ENCODE measurements at places on chromosomes 11 and 22.

GRCh38 chr22:25013607-25014006 is 61.1 kb downstream of the KIAA1671 start:
- no peak for DNase-seq

DNA sequence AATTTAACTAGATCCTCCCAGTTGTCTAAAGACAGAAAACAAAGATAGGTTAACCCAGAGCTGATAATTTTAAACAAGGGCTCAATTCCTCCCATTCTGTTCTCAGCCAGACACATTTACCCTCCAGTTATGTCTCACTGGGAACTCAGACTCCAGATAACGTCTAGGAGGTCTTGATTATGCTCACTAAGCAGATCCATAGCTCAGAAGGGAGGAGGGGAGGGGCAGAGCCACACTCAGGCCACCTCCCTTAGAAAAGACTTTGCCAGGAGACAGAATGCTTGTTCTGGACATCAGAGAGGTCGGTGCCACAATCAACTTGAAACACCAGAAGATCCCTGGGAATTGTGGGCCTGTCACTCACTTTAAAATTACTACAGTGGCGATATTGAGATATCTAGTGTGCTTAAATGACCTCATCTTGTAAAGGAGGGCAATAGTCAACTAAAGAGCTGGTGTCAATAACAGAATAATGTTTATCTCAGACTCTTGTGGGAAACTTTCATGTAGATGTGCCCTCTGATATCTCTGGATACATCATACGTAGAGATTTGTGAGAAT is 29.8 kb upstream of the SLC25A1 start:
- no peak for DNase-seq

- DNase-seq = peak; percentile 53
These were observed 25.3 kb downstream of the DUSP8 start for GRCh38 chr11:1546536-1547466.

DNA sequence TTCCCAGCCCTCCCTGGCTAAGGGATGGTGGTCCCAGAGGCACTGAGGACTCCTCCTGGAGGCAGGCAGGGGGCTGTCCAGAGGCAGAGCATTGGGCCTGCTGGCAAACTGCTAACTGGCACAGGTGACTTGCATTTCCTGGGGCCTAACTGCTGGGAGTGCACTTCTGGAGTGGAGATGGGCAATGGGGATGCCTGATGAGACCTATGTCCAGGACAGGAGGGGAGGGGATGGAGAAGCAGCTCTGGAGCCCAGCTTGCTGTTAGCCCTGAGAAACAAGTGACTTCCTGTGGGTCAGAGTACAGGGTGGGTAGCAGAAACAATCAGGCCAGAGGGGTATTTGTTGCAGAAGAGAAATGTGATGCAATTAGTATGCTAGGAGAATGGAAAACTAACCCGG is 253.2 kb downstream of the ST3GAL4 start:
- no peak for DNase-seq

- DNase-seq = no peak
These were observed 52.2 kb upstream of the CARS1 start for GRCh38 chr11:3109434-3109833.

DNA sequence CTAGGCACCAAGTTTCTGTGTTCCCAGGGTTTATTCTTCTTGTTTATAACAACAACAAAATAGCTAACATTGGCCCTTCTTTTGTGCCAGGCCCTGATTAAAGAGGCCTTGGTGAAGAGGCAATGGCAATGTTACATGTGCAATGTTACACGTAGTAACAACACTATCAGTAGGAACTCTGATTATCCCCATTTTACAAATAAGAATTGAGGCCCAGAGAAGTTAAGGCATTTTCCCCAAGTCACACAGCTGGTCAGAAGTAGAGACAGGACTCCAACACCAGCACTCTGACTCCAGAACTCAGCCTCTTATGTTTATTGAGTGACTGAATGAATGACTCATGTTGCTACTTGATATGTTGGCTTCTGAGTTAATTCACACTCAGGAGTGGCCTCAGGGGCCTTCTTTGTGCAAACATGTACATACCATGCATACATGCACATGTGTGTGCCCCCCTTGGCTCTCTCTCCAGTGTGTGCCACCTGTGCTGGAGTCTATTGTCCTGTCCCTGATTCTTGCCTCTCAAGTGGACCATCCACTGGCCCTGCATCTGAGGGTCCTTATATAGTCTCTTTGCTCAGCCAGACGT is 98.4 kb downstream of the TP53I11 start:
- no peak for DNase-seq

GRCh38 chr11:87368858-87369480 is 331.2 kb downstream of the TMEM135 start:
- DNase-seq = no peak

DNA sequence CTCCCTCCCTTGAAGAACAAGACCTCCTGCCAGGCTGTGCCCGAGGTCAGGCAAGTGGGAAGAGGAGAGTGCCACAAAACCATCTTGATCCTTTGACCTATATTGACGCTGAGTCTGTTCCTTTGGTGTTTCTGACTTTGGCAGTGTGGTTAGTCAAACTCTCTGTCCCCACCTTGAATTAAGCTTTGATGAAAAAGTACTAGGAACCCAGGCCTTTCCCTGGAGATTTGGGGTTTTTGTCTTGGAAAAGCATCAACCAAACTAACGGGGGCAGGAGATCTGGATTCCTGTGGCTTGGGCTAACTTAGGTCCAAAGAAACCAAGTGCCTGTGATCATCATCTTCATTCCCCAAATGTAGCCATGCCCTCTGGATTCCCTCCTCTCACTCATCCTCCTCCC is 40.4 kb downstream of the ARFGAP2 start:
- no peak for DNase-seq

- DNase-seq = no peak
These were observed 78.1 kb downstream of the NFAM1 start for GRCh38 chr22:42353883-42354727.

GRCh38 chr11:121510438-121510837 is 57.7 kb upstream of the SORL1-AS1 start:
- DNase-seq = no peak

GRCh38 chr11:45554230-45554967 is 111.0 kb downstream of the CHST1 start:
- no peak for DNase-seq

GRCh38 chr11:86931548-86932258 is 23.5 kb downstream of the FZD4 start:
- no peak for DNase-seq

GRCh38 chr11:76076749-76077148 is 129.6 kb downstream of the WNT11 start:
- DNase-seq = no peak

- no peak for DNase-seq
These were observed 227.2 kb upstream of the E2F8 start for GRCh38 chr11:19467904-19468303.

DNA sequence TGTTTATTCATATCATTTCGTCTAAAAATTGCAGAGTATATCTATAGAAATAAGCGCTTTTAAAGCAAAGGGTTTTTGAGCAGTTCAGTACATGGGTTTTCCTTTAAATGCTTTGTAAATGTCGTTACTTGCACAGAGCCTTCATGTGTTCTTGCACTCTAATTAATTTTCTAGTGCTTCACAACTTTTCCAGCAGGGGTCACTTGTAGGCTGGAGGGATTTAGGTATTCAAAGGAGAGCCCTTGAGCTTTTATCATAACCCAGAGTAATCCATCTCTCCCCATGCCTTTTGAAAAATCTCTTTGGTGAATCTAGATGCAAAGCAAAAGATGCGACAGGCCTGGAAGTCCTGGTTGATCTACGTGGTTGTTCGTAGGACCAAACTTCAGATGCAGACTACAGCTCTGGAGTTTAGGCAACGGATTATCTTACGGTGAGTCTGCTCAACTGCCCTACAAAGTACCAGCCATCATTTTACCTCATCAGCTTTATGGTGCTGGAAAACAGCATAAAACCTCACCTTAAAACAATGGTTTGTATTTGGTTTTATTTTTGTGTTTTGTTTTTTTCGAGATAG is 60.4 kb downstream of the SFI1 start:
- no peak for DNase-seq

GRCh38 chr11:76626266-76626665 is 44.3 kb downstream of the LRRC32 start:
- DNase-seq = no peak

GRCh38 chr11:15965562-15966250 is 390.6 kb downstream of the SOX6 start:
- no peak for DNase-seq

DNA sequence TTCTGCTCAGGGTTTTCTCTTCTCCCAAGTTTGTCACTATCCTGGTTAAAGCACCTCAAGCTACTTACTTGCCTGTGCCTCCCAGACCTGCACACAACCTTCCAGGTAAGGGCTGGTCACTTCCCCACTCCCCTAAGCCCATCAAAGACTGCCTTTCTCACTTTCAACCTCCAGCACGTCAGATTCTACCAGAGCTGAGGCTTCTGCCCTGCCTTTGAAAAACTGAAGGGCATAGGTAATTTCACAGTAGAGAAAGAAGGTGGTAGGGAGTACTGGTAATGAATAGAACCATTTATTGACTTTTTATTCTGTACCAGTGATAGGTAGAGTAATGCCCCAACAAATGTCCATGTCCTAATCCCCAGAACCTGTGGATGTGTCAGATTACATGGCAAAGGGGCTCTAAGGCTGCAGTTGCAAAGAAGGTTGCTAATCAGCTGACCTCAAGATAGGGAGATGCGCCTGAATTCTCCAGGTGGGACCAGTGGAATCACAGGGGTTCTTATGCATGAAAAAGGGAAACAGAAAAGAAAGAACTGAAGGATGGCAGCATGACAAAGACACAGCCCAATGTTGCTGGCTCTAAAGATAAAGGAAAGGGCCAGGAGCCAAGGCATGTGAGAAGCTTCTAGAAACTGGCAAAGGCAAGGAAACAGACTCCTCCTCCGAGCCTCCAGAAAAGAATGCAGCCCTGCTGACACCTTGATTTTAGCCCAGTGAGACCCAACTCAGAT is 89.0 kb downstream of the SLC1A2 start:
- DNase-seq = no peak

DNA sequence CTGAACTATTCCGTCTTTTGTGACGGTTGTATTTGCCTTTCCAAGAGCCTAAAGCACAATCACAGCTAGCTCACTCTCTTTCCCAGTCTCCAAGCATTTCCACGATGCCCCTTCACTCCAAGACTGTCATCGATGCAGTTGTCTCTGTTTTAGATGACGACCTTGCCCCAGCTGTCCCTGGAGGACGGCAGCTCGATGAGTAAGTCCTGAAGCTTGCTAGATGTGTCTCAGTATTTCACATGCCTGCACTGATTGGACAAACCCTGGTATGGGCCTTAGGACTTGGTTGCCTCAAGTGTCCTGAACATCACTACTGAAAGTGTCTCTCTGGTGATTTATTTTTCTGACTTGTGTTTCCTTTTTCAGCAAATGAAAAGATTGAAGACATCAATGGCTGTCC is 129.9 kb downstream of the NAV2 start:
- no peak for DNase-seq

DNA sequence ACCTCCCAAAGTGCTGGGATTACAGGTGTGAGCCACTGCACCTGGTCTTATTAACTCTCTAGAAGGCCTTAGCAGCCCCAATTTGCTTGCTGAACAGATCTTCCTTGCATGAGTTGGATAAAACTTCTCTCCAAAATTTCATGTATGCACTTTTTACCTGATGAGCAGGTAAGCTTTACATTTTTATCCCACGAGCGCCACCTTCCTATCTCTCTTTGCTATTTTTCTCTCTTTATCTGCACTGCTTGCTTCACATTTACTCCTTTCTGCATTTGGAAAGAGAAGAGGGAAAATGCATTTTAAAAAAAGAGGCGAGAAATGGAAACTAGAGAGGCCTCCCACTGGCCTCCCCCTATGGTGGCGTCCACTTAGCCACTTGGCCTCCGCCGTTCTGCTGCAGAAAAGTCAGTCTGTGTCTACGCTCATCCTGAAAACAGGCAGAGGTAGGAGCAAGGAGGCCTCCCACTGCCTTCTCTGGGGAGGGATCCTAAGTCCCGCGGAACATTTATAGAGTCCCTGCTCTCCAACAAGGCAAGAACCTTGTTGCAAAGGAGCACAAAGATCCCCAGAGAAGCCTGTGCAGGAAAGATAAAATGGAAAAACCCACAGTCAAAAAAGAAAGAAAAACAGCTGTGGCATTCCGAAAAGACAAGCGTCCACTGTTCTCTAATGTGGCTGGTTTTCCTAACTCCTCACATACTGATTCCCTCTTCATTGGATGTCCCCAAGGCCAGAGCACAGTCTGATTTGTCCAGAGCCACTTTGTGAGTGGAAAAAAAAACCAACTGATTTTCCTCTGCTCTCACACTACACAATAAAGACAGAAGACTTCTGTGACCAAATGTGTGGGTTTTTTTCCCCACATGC is 62.2 kb upstream of the INCENP start:
- DNase-seq = no peak

DNA sequence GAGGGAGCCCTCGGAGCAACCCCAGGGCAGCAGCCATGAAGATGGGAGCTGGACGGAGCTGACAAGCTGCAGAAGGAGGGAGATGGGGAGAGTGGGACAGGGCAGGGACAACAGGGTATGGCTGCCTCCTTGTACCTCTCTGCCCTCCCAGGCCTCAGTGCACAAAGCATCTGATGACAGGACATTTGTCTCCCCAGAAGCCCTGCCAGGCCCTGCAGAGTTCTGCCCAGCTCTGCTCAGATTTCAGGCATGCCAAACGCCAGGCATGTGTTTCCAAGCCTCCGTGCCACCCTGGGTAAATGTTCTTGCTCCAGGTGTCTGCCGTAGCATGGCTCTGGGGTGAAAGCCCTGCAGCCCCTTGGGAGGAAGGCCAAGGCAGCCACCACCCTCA is 1.1 kb upstream of the IFITM10 start:
- DNase-seq = no peak

DNA sequence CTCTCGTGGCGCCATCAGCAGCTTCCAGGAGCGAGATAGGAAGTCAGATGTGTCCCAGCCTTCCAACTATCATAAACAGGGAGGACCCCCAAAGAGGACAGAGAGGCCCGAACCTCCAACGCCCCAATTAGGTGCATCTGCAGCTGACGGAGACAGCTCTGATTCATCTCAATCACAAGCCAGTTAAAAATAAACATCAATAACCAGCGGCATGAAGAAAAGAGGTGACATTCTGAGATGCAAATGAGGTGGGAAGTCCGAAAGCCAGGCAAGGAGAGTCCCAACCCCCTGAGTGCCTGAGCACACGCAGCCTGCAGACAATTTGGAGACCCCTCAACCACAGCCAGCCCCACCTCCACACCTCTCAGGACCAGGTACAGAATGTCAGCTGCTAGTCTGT is 28.1 kb upstream of the IGSF9B start:
- DNase-seq = no peak

GRCh38 chr11:111762981-111763643 is 3.1 kb downstream of the PPP2R1B start:
- DNase-seq = no peak

- no peak for DNase-seq
These were observed 28.6 kb downstream of the RIBC2 start for GRCh38 chr22:45442116-45442515.

DNA sequence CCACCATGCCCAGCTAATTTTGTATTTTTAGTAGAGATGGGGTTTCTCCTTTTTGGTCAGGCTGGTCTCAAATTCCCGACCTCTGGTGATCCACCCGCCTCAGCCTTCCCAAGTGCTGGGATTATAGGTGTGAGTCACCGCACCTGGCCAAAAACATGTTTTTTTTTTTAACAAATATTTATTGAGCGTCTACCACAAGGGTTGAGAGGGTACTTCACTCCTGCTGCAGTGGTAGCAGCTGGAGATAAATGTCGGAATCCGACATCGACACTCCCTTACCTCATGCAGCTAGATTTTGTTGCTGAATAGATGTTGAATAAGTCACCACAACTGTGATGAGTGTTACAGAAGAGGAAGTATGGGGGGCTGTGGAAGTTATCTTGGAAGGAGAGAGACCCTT is 971 bp downstream of the DNAJB13 start:
- DNase-seq = no peak

GRCh38 chr11:116530705-116531104 is 242.1 kb downstream of the BUD13 start:
- no peak for DNase-seq

- no peak for DNase-seq
These were observed 8.9 kb upstream of the PLXNB2 start for GRCh38 chr22:50316114-50317065.
